ENCODE measurements at places on chromosomes 6 and 20.

- DNase-seq, result no peak
These were observed 163.5 kb upstream of the CDYL start for GRCh38 chr6:4612636-4613171.

GRCh38 chr6:107624541-107624940, 134.6 kb downstream of the SOBP start:
- no peak for DNase-seq

DNA sequence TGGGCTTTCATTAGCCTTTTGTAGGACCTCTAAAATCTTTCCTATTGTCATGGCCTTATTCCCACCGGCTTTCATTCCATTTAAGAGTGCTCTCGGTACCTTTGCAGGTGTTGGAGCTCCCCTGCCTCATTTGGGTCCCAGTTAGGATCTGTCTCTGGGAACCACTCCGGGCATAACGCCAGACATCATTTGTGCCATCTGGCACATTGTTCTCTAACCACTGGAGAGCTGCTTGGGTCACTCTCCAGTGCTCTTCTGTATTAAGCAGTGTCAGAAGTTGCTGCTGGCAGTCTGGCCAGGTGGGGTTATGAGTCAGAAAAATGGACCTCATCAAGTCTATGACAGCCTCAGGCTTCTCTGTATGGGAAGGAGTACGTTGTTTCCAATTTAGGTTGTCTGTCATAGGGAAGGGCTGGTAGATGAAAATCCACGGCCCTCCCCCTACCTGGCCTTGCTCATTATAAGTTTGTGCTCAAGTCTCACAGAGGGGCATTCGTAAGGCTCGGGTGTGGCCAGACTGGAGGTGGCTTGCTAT, 62.9 kb upstream of the MOCS1 start:
- DNase-seq, result no peak

- DNase-seq, result no peak
These were observed 53.9 kb upstream of the LAMP5 start for GRCh38 chr20:9460518-9460917.

DNA sequence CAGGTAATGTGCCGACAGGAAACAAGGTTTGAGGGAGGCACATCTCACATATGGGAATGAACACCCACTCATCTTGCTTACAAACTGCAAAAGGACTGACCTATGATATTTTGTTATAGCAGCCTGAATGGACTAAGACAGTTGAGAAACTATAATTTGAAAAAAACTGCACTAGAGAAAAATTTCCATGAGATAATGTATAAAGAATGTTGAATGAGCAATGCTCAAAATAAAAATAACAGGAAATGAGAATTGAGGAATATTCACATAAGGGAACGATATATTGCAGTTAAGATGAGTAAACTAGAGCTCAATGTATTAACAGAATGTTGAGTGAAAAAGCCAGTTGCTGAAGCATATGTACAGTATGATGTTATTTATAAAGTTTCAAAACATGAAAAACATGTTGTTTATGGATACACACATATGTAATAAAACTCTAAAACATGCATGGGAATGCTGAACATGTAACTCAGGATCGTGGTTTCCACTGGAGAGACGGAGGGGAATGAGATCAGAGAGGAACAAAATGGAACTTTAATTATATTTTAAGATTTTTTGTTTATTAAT, 6.3 kb upstream of the TBC1D22B start:
- DNase-seq, result no peak

- no peak for DNase-seq
These were observed 48.9 kb downstream of the GGTLC1 start for GRCh38 chr20:23939641-23940040.

DNA sequence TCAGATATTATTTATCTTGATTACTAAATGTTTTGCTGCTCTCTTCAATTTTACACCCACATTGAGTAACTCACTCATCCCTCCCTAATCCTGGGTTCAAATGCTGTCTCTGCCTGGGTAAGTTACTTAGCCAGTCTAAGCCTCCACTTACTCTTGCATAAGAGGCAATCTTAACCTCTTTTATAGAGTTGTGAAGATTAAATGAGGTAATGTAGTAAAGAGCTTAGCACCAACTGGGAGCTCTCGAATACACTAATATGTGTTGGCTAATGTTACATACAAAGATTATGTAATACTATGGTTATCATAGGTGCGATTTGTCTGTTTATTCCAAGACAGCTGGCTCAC, 134.4 kb upstream of the STMND1 start:
- no peak for DNase-seq

DNA sequence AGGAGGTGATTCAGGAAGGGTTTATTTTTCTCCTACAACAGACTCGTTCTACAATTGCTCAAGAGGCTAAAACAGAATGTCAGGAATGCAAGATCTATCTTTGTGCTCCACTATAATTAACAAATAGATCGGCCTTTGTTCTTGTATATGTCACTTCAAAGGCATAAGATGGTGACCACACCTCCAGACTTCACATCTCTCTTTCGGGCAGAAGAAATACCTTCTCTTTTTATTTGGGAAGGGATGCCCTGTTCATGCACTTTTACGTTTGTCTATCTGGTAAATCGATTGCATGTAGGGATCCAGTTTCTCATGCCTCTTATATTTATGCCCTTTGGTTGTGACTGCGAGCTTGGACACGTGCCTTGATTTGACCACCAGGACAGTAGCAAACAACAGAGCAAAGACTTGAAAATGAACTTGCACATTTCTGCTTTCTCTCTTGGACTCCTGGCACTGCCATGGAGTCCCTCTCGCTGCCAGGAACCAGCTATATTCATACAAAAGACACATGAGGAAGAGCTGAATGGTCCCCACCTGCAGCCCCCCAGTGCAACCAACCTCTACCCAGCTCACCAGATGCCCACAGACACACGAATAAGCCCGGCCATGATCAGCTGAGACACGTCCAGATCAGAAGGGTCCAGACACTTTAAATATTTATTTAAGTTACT, 219.8 kb upstream of the STXBP5 start:
- no peak for DNase-seq

- peak; percentile 26 for DNase-seq
These were observed 69.1 kb upstream of the PBOV1 start for GRCh38 chr6:138287144-138287955.

GRCh38 chr6:31702819-31703716, at the start of gene ABHD16A:
Gene ABHD16A, minus strand, starts transcription at chr6:31703324. Its CDS starts 43 bp downstream, at chr6:31703281.
- peak; percentile 78 for DNase-seq

DNA sequence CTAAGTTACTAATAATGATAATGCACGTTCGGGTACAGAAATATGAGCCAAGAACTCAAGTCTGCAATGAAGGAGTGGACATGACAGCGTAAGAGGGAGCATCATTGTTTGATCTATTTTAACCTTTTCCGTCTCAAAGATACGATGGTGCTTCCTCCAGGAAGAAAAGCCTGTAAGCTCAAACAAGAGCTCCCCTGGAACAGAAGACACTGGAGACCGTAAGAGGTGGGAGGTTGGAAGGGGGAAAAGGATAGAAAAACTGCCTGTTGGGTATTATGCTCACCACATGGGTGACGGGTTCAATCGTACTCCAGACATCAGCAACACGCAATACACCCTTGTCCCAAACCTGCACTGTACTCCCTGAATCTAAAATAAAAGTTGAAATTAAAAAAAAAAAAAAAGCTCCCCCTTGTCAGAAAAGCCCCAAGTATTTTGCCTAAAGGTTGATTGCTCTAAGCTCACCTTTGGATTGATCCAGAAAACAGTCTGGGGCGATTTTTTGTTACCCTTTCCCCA, 180.5 kb downstream of the TRIM27 start:
- no peak for DNase-seq

- no peak for DNase-seq
These were observed 256.5 kb downstream of the FARS2 start for GRCh38 chr6:5517796-5518195.

GRCh38 chr6:134247231-134247833, 70.6 kb downstream of the SGK1 start:
- DNase-seq, result no peak

DNA sequence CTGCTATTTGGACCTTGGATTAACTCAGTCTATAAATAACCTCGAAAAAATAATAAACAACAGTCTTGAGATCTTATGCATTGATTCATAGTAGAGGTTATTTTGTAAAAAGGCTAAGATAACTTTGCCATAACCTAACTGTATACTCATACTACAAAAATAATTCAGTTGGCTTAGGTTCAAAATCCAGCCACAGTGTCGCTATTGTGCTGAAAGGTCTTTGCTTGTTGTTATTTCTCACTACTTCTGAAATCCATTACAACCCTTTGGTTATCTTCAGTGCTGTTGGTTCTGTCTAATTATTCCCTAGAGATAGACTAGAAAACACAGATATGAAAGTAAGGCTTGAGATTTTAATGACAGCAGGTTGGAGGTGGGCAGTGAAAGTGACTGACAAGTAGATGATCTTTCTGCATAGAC, 74.4 kb downstream of the MKKS start:
- no peak for DNase-seq

DNA sequence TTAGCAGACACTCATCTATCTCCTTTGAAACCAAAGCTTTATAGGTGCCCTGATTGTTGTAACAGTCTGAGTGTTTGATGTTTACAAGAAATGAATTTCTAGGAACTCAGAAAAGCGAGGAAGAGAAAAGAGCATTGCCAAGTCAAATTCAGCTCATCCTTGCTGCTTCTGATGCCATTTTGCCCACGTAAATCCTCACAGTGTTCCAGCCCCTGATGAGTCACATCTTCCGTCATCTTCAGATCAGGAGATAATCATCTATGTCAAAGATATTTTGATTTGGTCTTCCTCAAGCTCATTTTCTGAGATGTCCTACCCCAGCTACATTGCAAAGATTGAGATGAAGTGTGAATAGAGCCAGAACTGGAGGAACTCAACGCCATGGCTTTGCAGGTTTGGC, 426.2 kb downstream of the BMP2 start:
- no peak for DNase-seq

Data from NCI-H1417 treated with DMSO at 0.1 percent for 48 hours (cell line).